Stimulated activated CD8-positive, alpha-beta memory T cell treated with anti-CD3 and anti-CD28 coated beads, Interleukin-15, amount 100 ng/mL, for 24 hours (primary cell): ENCODE measurements at places on chromosomes 16 and 17.

- peak; percentile 79 for DNase-seq
Measured at GRCh38 chr17:8745586-8746500, 1.2 kb upstream of the CCDC42 start.

- no peak for DNase-seq
Measured at GRCh38 chr17:41009936-41010335, 1.0 kb upstream of the KRTAP3-1 start.

- DNase-seq, result no peak
Measured at GRCh38 chr17:58965221-58965620, 141.5 kb downstream of the TRIM37 start.

- no peak for DNase-seq
Measured at GRCh38 chr16:57690782-57691471, 3.7 kb upstream of the DRC7 start.

DNA sequence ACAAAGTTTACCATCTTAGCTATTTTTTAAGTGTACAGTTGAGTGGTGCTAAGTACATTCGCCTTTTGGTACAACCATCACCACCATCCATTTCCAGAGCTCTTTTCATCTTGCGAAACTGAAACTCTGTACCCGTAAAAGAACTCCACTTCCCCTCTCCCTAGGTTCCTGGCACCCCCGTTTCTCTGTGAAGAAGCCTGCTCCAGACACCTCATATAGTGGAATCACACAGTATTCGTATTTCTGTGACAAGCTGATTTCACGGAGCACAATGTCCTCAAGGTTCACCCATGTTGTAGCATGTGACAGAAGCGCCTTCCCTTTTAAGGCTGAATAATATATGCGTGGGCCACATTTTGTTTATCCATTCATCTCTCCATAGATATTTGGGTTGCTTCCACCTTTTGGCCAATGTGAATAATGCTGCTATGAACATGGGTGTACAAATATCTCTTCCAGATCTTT lies 54.2 kb upstream of the MAP3K14 start:
- no peak for DNase-seq

DNA sequence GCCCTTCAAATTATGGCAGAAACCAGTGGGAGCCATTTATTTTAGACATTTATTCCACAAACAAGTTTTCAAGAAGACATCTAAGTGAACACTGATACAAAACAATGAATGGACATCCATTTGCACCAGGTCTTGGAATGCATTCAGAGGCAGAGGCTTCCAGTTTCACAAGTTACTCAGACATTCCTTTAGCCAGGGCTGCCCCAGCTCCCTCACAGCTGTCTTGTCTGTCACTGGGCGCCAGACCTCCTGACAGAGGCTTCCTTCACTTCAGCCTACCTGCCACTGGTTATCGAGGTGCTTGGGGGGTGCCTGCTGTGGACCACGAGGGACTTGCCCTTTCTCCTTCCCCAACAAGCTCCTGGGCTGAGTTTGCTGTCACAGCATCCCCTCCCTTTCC lies 19.2 kb downstream of the AQP8 start:
- DNase-seq, result no peak

DNA sequence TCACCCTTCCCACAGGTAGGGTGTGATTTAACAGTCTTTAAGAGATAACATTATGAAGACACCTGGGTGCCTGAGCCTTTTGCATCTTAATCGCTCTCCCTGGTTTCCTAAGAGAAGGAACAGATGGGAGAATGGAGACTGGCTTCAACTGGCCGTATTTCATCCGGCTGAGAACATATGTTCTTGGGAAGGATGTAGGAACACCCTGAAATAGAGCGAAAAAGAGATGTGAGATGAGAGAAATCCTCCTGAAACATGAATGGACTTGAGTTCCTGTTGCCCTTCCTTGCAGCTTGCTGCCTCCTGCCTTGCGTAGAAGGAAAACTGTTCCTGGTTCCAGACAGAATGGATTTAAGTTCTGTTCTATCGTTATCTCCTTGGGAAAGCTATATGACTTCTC lies 385.4 kb upstream of the RBFOX1 start:
- no peak for DNase-seq

- DNase-seq, result no peak
Measured at GRCh38 chr17:2403044-2403443, 2.2 kb upstream of the MNT start.

GRCh38 chr17:56982312-56982711 lies 4.4 kb downstream of the SCPEP1 start:
- DNase-seq, result no peak

DNA sequence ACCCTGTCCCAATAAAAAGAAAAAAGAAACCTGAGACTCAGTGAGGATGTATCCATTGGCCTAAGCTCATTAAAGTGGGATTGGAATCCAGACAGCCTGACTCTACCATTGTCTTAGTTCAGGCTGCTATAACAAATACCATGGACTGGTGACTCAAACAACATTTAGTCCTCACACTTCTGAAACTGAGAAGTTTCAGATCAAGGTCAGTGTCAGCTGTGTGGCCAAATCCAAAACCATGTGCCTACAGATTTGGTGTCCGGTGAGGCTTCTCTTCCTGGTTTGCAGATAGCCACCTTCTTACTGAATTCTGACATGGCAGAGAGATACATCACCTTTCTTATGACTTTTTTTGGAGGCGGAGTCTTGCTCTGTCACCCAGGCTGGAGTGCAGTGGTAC lies 53.3 kb upstream of the KDM8 start:
- DNase-seq, result no peak

GRCh38 chr17:57589151-57590034 lies 155.7 kb downstream of the CCDC182 start:
- no peak for DNase-seq

GRCh38 chr17:44782326-44782850 lies 23.6 kb downstream of the ADAM11 start:
- no peak for DNase-seq

DNA sequence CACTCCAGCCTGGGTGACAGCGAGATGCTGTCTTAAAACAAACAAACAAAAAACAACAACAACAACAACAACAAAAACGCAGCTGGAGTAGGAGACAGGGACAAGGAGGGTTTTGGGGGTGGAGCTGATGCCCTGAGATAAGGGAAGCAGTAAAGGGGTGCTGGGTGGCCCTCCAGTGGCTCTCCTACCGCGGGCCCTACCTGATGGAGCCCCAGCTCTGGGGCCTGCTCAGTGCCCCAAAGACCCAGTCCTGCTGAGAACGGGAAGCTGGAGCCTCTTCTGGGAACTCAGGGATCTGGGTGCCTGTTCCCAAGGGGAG lies 21.3 kb upstream of the NAGS start:
- DNase-seq, result no peak

DNA sequence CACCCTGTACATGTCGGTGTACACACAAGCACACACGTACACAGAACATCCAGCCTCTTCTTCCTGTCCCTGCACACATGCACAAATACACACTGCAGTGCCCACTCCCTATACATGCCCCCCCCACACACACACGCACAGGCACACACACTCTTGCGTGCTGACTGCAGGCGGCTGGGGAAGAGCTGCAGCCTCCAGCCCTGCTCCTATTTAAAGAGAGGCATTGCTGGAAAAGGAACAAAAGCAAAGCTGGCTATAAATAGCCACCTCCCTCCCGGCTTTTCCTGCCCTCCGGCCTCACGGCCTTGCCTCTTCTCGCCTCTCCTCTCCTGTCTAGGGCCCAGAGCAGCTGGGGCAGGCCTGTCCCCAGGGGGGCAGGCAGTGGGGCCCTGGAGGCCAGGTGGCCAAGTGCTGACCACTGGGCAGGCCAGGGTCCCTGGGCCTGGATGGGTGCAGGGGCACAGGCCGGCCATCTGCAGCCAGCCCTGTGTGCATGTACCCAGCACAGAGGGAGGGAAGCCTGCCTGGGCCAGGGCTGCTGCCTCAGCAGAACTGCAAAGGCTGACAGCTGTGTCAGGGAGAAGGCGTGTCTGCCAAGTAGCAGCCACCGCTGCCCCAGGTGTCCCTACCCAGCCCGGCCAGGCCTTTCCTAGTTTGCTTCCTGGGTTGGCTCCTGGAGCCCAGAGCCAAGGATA lies 25.4 kb downstream of the RTN4RL1 start:
- no peak for DNase-seq

DNA sequence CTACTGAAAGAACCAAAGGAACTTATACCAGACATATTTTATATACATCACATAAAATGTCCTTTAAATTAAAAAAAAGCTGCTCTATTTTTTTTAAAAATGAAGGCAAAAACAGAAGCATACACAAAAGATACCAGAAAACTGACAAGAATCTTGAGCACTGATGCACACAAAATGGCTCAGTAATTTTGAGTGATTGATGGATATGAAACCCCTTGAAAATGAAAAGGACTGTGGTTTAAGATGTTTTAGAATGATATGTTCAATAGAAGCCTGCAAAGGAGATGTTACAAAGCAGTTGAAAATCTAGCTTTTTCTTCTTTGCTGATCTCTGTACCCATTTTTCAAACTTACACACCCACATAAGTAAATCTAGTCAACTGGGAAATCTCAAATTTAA lies 2.7 kb downstream of the C16orf87 start:
- no peak for DNase-seq

DNA sequence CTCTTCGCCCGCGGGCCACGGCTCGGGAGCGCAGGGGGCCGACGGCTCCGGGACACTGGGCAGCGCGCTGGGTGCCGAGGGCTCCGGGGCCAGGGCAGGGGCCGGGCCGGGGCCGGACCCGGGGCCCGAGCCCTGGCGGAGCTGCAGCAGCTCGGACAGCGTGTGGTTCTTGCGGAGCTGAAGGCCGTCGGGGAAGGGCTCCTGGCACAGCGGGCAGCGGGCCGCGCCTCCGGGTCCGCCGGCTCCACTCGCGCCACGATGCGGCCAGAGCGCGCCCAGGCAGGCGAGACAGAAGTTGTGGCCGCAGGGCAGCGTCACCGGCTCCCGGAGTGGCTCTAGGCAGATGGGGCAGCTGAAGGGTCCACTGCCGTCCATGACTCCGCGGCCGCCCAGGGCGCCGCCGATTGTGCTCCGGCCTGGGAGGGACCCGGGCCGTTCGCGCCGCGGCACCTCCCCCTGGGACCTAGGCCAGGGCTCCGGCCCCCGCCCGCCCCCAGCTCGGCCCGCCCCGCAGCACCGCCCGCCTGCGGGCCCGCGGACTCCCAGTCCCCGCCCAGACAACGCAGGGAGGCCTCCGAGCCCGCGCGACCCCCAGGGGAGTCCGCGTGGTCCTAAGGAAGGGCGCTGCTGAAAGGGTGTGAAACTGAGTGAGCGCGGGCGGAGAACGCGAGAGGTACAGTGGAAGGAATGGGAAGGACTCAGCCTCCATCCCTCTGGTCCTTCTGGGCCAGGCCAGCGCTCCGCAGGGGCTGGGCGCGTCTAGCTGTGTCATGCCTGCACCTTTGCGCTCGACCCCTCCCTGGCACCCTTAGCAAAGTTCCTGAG lies at the start of gene TRIM47:
Gene TRIM47 (minus strand): TSS at position 408 of the 825 bp plus-strand sequence. CDS start 33 bp downstream, at position 375.
- no peak for DNase-seq

DNA sequence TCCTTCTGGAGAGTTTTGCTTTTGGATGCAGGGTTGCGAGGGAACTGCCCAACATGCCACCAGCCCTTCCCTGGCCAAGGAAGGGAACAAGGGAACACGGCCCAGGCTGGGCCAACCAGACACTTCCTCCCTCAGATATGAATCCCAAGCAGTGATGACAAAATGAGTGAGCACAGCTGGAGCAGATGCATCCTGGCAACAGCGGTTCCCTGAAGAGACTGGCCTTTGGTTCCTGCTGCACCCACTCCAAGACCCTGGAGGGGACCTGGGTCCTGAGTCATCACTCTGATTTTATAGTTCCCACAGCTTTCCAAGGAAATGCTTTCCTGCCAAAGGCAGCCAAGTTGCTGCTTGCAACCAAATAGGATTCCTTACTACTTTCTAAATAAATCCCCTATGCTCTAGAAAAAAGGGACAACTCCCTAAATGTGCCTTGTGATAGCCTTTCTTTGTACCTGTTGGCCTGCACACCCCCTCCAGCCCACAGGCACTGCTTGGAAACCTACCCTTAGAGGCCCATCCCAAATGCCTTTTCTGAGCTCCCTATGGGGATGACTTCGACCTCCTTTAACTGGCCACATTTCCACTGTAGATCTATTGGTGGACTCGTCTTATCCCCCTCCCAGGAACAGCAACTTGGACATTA lies 5.3 kb downstream of the ST3GAL2 start:
- DNase-seq, result no peak

DNA sequence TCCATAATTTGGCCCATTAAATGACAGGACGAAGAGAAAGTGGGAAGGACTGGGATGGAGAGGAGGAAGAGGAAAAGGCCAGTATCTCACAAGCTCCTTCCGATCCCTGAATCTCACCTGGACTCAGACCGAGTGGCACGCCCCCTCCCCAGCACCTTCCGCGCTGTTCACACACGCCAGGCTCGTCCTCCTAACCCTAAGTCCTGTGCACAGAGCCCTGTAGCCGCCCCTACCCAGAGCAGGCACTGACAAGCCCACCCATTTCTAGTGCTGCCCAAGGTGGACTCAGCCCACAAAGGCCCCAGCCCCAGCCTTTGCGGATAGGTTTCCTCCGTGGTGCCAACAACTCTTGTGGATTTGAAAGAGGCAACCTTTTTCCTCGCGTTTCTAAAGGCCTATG lies 9.2 kb downstream of the HS3ST3B1 start:
- DNase-seq, result no peak

- peak; percentile 13 for DNase-seq
Measured at GRCh38 chr17:752620-753219, 656 bp upstream of the GEMIN4 start.

- no peak for DNase-seq
Measured at GRCh38 chr16:57003439-57004386, 14.4 kb downstream of the NLRC5 start.

GRCh38 chr16:72182976-72183375 lies 11.0 kb upstream of the PMFBP1 start:
- no peak for DNase-seq

DNA sequence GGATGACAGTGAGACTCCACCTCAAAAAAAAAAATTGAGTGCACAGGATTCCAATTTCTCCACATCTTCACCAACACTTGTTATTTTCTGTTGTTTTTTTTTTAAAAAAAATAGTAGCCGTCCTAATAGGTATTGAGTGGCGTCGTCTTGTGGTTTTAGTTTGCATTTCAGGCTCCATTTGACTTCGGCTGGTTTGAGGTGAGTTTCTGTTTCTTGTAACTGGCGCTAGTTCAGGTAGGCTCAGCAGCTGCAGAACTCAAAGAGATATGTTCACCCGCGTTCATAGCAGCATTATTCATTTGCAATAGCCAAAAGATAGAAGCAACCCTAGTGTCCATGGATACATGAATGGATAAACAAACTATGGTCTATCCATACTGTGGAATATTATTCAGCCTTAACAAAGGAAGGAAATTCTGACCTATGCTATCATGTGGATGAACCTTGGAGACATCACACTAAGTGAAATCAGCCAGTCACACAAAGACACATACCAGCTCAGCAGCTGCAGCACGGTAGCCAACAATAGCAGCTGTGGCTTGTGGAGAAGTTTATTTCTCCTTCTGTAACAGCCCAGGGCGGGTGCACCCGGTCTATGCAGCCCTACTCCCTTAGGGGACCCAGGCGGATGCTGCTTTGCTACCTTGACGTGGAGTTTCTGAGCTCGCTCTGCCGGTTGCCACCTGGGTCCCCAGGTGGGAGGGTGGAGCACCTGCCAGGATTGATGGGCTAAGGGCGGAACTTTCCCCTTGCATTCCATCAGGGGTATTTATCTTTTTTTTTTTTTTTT lies 44.9 kb downstream of the TMEM235 start:
- no peak for DNase-seq
